NCI-H1694 treated with DMSO at 0.1 percent for 48 hours (cell line): ENCODE measurements at places on chromosomes 6 and 20.

DNA sequence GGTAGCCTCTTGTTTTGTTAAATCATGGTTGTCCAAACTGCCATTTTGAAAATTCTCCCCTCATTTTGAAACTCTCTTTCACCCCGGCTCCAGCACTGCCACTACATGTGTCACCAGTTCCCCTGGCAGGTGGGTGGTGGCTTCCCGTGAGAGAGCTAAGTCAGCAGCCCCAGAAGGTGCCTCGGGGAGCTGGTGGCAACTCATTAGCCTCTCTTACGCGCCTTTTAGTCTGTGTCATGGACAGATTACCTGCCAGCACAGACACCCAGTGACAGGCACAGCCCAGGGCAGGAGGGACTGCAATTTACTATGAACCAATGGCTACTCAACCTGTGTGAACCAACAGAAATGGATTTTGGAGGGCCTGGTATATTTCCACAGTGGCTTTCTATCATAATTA, 147.1 kb upstream of the SASH1 start:
- DNase-seq = no peak

DNA sequence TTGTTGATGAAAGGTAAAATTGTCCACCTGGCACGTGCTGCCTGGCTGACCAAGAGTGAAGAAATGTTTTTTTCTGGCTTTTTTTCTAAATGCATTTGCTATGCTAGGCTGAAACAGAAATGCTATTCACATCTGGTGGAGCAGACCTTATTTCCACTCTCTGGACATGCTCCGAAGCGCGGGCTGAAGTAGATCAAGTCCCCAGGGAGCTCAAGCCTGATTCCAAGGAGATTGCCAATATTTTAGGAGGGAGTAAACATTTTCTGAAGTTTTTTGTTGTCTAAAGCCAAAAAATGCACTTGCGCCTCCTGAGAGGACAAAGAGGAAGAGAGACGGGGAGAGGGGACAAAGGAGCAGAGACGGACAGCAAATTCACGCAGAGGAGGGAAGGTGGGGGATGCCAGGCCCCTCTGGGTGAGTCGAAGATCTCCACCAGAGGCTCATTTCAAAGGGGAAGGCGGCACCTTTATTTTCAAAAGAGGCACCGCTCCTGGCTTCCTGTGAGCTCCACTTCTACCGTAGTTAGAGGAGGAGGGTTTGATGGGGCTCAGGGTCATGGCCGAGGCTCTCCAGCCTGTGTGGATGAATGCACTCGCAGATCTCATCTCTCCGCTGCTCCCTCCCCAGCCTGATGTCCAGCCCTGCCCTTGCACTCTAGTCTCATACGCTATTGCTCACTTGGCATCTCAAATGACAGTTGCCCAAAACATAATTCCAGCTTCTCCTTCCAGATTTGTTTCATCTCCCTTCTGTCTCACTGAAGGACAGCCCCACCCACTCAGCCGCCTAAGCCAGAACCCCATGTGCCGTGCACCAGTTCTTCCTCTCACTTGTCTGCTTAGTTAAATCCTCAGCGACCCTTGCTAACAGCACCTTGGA, 23.1 kb upstream of the SMOC2 start:
- no peak for DNase-seq

DNA sequence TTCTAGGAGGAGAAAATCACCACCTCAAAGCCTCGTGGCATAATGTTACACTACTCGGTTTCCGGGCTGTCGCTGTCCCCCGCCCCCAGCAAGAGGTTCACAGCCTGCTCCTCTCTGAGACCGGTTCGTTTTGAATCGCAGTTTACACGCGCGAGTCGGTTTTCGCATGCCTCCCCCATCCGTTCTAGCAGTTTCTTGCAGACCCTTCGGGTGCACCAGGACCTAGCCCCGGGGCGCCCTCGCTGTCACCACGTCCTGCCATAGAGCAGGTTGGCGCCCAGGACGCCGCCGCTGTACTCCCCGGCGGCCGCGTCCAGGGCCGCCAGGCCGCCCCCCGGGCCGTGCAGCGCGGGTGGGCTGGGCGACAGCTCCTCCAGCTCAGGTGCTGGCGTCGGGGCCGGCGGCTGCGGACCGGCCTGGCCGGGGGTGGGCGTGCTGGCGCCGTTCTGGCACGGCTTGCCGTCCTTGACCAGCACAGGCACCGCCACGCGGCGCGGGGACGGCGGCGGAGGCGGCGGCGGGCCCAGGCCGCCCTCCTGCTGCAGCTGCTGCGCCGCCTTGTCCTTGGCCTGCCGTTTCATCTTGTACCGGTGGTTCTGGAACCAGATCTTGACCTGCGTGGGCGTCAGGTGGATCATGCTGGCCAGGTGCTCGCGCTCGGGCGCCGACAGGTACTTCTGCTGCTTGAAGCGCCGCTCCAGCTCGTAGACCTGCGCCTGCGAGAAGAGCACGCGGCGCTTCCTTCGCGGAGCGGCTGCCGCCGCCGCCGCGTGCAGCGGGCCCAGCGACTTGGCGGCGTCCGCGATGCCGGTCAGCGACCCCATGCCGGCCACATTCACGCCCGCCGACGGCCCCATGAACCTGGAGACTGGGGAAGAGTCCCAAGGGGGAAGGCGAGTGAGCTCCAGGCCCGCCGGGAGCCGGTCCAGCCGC, 1.4 kb downstream of the NKX2-4 start:
- no peak for DNase-seq

GRCh38 chr6:62707914-62708313, 421.9 kb upstream of the KHDRBS2 start:
- no peak for DNase-seq

GRCh38 chr20:21272279-21272678, 30.9 kb upstream of the XRN2 start:
- DNase-seq = no peak

DNA sequence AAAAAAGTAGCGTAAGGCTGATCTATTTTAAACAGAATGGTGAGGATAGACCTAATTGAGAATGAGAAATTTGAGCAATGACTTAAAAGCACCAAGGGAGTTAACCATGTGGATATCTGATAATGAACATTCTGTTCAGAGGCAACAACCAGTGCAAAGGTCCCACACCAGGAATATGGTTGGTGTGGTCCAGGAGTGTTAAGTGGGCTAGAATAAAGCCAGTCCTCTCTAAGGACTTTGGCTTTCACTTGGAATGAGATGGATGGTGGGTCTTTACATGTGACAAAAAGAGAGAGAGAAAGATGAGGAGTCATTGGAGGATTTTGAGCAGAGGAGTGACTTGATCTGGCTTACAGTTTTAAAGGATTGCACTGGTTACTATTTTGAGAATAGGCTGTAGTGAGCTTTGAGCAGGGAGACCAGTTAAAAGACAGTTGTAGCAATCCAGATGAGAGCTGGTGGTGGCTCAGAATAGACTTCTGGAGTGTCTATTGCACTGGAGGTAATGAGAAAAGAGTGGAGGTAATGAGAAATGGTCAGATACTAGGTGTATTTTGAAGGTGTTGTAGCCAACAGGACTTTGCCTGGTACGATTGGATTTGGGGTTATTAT, 89.8 kb downstream of the SCAF8 start:
- DNase-seq = no peak

DNA sequence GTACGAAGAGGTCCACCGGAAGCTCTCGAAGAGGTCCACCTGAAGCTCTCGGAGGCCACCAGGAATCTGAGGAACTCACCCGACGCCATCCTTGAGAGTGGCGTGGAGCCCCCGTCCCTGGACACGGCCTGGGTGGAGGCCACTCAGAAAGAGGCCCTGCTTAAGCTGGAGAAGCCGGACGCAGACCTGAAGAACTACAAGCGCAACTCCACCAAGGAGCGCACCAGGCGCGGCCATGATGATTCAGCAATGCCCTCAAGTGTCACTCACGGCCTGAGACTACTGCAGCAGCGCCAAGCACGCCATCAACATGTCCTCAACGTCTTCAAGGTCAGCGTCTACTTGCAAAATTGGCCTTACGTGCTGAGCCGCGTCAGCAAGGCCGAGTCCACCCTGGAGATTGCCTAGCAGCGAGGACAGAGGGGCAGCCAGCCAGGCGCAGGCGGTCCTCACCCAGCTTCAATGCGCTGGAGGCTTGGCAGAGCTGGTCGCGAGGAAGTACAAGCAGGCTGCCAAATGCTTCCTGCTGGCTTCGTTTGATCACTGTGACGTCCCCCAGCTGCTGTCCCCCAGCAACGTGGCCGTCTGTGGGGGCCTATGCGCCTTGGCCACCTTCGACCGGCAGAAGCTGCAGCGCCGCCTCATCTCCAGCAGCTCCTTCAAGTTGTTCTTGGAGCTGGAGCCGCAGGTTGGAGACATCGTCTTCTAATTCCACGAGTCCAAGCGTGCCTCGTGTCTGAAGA, 7.7 kb upstream of the GJA10 start:
- DNase-seq = no peak

DNA sequence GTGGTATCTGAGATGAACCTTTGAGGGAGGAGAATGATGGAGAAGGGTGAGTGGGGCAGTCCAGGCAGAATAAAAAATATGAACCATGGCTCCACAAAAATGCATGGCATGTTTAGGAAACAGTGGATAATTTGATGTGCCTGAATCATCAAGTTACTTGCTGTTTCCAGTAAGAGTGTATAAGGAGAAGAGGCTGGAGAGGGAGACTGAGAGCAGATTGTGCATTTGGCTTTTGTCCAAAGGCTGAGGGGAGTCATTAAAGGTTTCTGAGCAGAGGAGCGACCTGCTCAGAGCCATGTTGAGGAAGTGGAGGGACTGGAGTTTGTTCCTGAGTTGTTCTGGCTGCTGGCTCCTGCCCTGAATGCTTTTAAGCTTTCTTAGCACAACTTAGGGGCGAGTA, 6.1 kb downstream of the MMP24 start:
- DNase-seq = no peak

- no peak for DNase-seq
Observed at GRCh38 chr6:10511477-10511876, 9.7 kb upstream of the GCNT2 start.

DNA sequence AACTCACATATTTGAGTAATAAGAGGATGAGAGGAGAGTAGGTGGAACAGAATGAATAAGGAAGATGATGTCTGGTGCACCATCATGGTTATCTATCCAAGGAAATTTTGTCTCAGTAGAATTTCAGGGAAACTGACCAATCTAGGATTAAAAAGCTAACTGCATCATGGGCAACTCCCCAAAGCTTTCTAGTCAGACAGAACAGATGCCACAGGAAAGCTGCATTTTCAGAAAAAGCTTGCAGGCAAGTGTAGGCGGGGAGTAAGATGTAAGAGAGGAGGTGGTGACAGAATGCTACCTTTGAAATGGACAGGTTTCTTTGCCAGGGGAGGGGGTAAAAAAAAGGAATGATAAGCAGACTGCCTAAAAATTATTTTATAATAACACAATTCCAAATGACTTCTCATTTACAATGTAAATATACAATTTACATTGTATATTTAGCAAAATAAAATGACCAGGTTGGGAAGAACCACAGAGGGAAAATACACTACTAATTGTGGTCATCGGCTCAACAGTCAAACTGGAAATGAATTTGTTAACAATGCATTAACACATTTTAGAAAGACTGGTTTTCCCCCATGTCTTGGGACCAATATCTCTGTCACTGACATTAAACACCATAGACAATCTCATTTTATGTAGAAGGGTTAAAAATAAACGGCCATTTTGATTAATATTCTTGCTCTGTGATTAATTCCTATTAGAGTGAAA, 15.1 kb downstream of the NHSL1 start:
- DNase-seq = no peak

DNA sequence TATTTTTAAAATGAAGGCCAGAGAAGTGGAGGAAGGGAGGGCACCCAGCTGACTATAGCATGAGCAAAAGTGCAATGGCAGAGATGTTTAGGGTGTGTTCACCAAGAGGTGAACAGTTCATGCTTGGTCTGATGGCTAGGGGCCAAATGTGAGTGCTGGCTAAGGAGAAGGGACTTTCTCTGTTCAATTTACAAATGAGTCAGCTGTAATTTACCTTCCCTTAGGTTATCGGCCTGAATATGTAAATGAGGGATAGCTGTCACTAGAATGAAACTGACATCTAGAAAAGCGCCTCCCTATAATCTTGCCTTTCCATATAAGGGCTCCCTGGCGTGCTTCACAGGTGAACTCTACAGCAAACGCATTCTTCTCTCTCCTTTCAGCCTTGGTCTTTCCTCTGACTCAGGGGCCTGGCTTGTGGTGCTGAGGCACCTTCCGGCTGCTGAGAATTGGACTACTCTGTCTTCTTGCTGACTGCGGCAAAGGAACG, 114.7 kb upstream of the BACH2 start:
- DNase-seq = no peak

GRCh38 chr6:110703010-110703905, 112.0 kb downstream of the CDK19 start:
- DNase-seq = no peak

- DNase-seq = no peak
Observed at GRCh38 chr6:72788188-72788587, 166.3 kb downstream of the KCNQ5 start.

DNA sequence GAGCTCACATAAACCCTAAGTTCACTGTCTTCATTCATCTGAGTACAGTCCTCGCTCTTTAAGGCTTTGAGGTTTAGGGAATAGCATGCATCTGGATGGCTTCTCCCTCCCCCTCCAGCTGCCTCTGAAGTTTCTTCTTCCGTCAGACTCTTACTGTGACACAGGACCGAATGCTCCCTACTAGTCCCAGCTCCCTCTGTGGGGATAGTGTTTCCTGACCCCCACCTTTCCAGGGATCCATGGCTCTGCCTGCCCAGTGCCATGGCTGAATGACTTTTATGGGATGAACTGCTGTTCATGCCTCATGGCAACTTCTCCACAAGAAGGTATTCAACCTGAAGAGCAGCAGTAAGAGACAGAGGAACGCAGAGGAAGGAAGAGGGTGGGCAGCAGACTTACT, 79.8 kb upstream of the EMILIN3 start:
- DNase-seq = no peak

GRCh38 chr6:142357879-142358278, 56.1 kb downstream of the ADGRG6 start:
- DNase-seq = no peak

- DNase-seq = no peak
Observed at GRCh38 chr6:101509536-101509935, 116.0 kb downstream of the GRIK2 start.

DNA sequence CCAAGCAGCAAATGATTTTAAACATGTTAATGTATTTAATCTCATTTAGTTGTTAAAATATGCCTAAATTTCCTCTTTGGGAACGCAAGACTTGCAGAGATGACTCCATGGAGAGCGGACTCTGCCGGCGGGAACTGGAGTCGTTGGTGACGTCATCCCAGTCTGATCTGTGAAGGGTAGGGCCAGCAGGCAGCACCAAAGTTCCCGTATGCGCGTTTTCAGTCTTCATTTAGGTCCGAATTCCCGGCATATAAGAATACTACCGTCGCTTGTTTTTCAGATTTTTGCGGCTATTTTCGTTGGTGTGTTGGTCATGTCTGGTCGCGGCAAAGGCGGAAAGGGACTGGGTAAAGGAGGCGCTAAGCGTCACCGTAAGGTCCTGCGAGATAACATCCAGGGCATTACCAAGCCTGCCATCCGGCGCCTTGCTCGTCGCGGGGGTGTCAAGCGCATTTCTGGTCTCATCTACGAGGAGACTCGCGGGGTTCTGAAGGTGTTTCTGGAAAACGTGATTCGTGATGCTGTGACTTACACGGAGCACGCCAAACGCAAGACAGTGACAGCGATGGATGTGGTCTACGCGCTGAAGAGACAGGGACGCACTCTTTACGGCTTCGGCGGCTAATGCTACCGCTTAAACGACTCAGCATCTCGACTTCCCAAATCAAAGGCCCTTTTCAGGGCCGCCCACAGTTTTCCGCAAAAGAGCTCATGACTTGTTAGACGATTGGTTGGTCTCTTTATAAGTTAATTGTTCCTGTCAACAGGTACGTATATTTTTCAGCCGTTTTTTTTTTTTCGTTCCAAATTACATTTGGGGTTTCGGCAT, 117.3 kb downstream of the HFE start:
- DNase-seq = peak; percentile 92
